HS-27A (cell line): ENCODE measurements at places on chromosomes 4 and X.

DNA sequence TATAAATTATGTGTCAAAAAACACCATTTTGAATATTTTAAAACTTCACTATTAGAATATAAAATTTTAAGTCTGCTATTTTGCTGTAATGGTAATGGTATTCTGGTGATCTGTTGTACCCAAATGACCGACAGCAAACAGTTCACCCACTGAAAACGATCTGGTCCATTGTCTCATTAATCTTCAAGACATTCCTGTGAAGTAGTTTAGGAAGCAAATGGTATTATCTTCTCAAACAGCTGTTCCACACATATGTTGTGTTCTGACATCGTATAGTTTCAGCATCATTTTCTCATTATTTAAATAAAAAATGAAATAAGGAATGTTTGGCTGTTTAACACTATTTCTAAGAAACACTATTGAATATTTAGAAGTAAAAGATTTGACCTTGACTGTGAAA, 98.1 kb downstream of the WWC2 start:
- DNase-seq = no peak

- DNase-seq = no peak
Observed at GRCh38 chr4:23384741-23385140, 505.1 kb downstream of the PPARGC1A start.

- no peak for DNase-seq
Observed at GRCh38 chrX:11131146-11131545, 20.0 kb downstream of the HCCS start.

- no peak for DNase-seq
Observed at GRCh38 chrX:108148524-108148923, 56.9 kb downstream of the ATG4A start.

GRCh38 chr4:68183417-68183816, 53.7 kb upstream of the TMPRSS11F start:
- DNase-seq = no peak

GRCh38 chrX:63708801-63709200, 76.2 kb downstream of the ARHGEF9 start:
- DNase-seq = no peak

- no peak for DNase-seq
Observed at GRCh38 chr4:115058533-115058932, 54.9 kb downstream of the NDST4 start.
